ENCODE measurements at places on chromosomes 3 and 15.

GRCh38 chr3:4864503-4864902, 114.7 kb upstream of the BHLHE40 start:
- peak; percentile 50 for DNase-seq

DNA sequence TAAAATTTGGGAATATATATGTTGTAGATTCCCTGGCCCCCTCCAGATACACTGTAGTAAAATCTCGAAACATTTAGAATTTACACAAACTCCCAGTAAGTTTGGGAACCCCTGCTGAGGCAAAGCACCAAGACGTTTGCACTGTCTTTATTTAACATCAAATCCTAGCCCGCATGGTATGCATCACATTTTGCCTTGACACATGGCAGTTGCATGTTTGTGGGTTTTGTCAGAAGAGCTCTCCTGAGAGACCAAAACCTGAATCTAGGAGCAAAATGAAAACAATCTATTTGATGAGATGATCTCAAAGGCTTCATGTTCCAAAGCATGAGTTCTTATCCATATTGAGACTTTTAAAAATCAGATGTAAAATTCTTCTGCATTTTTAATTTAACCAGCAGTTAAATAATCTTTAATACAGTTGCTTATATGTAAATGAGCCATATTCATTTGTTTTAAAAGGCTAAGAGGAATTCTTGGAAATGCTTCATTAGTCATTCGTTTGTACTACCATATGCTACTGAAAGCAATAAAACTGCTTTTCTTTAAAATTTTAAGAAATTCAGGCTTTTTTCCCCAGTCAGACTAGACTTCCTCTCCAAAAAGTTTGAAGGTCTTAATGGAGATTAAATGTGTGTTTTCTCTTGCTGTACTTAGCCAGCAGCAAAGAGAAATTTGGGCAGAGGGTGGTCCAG, 105.2 kb upstream of the BOC start:
- DNase-seq = no peak

DNA sequence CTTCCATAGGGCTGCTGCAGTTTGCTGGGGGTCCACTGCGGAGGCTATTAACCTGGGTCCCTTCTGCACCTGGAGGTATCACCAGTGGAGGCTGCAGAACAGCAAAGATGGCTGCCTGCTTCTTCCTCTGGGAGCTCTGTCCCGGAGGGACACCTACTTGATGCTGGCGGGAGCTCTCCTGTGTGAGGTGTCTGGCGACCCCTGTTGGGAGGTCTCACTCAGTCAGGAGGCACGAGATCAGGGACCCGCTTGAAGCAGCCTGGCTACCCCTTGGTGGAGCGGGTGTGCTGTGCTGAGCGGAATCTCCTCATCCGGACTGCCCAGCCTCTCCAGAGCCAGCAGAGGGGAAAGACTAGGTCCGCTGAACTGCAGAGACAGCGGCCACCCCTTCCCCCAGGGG, 56.0 kb upstream of the CTXND1 start:
- DNase-seq = no peak

GRCh38 chr3:12356175-12356574, 67.3 kb downstream of the PPARG start:
- DNase-seq = no peak

GRCh38 chr3:189188466-189188865, 16.7 kb downstream of the TPRG1 start:
- DNase-seq = peak; percentile 22

DNA sequence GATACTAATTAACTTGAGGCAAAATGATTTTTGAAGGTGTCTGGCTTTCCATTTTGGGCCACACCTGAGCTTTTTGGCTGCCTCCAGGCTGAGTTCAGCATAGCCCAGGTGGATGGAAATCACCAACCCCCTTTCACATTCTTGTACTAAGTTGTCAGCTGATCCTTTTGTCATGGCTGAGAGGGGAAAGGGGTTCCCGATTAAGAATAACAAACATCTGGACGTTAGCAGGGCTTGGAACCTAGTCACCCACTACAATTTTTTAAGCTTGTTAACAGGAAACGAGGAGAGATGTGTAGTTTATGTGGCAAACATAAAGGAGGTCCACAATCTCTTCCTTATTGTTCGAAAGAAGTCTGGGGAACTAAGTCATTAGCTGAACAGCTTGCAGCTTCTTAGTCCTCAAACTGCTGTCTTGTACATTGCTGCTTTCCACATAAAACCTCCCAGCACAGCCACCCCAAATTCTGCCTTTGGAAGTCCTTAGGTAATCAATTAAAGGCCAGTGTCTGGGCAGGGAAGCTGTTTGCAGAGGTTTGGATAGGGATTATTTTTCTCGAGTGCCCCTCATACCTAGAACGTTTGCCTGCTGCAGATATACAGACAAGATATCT, 5.0 kb downstream of the NR2F2 start:
- no peak for DNase-seq

DNA sequence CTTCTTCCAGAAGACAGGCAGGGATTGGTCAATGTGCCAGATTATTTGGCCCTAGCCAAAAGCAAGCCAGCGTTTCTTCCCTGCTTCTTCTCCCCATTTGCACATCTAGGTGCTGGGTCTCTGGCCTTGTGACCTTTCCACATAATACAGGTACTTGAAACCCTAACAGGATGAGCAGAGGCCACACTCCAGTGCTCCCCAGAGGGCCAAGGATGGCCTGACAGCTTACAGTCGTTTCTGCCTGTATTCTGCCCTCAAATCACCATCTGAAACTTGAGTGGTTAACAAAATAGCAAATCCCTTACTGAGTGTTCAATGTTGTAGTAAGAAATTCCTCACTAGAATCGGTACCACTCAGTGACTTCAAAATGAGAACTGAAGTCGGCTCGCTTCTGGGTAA, 29.1 kb downstream of the MKRN2 start:
- DNase-seq = no peak

DNA sequence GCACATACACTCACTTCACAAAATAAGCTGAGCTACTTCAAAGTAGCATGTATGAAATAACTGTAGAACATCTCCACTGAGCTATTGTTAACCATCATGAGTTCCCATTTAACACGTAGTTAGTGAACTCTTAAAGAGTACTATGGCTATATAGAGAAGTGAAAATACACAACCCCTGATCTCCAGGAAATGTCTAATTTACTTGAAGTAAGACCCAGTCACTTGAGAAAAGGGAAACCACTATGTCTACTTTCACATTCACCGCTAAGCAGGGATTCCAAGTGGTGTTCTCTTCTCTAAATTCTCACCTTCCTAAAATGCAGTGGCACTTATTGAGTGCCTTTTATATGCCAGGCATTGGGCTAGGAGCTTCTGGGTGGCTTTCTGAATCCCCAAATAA, 35.0 kb upstream of the COLQ start:
- no peak for DNase-seq
